ENCODE measurements at places on chromosomes 16 and 17.

DNA sequence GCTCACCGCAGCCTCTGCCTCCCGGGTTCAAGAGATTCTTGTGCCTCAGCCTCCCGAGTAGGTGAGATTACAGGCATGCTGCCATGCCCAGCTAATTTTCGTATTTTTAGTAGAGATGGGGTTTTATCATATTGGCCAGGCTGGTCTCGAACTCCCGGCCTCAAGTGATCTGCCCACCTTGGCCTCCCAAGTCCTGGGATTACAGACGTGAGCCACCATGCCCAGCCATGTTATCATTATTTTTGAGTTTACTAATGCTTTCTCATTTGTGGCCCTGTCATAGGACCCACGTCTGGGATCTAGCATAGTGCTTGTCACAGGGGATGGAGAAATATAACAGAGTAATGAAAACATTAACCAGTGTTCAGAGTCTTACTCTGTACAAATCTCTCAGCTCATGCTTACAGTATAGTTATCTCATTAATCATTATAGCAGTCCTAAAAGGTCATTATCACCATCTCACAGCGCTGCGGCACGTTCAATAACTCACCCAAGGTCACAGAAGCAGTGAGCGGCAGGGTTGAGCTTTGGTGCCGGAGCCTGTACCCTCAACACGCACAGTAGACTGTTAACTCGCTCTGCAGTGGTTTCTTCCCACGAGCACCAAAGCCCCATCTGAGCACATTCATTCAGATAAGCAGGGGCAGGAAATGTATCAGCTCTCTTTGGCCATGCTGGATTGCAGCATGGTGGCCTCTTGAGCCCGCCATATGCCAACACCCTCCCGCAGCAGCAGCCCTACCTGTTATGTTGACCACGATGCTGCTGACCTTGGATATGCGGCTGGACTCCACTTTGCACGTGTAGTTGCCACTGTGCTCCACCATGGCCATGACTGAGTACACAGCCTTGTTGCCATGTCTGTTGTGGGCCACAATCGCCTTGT is 21.4 kb downstream of the PECAM1 start:
- DNase-seq, result no peak

- DNase-seq, result no peak
These were observed 15.2 kb downstream of the SOCS3 start for GRCh38 chr17:78344666-78345065.

DNA sequence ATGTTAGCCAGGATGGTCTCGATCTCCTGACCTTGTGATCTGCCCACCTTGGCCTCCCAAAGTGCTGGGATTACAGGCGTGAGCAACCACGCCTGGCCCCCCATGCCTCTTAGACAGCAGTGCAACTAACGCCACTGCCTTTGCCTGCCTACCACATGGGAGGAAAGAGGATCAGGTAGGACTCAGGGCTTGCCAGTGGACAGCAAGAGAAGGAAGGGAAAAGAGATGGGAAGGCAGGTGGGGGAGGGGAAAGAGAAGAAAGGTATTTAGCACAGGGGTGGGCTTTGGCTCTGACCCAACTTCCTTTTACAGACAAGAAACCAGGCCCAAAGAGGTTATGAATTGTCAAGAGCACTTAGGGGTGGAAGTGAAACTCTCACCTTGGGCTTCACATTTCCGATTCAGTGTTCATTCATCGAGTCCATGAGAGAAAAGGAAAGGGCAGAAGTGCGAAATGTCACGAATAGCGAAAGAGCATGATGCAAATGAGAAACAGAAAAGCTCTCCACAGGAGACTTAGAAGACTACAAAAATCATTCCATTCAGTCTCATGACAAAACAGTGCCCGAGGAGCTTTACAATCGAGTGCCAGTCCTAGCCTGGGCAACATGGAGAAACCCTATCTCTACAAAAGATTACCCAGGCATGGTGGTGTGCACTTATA is 36.4 kb downstream of the CDK5R1 start:
- peak; percentile 31 for DNase-seq

DNA sequence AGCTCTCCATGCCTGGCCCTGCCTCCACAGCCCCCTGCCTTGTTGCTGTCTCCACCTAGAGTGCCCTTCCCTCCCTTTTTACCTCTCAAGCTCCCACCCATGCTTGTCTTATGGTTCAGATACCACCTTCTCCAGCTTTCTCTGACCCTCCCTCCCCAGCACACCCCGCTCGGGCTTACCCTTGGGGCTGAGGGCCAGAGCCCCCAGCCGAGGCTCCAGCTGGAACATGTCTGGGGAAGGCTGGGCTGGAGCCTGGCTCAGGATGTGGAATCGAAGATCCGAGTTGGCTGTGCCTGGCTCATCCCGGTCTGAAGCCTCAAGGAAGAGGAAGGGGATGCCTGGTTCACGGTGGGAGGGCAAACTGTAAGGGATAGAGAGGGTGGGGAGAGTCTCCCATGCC is 3.6 kb downstream of the CDH16 start:
- DNase-seq, result no peak

DNA sequence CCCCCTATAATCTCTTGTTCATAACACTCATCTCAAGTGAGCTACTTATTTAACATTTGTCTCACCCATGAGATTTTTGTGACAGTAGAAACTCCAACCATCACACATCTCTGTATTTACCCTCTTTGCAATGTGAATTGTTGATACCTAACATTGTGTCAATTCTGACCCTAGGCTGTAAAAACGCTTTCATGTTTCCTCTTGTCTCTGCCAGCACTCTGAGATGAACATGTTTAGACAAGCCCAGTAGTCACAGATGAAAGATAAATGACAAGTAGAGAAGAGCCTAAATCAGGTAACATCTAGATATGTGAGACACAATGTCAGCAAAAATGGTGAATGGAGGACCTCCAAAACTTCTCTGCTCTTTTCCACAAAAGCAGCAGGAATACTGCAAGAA is 1254.5 kb upstream of the GOT2 start:
- DNase-seq, result no peak

DNA sequence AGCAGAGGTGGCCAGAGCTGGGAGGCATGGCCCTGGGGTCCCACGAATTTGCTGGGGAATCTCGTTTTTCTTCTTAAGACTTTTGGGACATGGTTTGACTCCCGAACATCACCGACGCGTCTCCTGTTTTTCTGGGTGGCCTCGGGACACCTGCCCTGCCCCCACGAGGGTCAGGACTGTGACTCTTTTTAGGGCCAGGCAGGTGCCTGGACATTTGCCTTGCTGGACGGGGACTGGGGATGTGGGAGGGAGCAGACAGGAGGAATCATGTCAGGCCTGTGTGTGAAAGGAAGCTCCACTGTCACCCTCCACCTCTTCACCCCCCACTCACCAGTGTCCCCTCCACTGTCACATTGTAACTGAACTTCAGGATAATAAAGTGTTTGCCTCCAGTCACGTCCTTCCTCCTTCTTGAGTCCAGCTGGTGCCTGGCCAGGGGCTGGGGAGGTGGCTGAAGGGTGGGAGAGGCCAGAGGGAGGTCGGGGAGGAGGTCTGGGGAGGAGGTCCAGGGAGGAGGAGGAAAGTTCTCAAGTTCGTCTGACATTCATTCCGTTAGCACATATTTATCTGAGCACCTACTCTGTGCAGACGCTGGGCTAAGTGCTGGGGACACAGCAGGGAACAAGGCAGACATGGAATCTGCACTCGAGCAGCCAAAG is 2.3 kb downstream of the CSF3 start:
- no peak for DNase-seq

- no peak for DNase-seq
These were observed 6.8 kb downstream of the DNASE1L2 start for GRCh38 chr16:2243031-2243528.

GRCh38 chr16:12120217-12120981 is 143.9 kb downstream of the SNX29 start:
- DNase-seq, result no peak

DNA sequence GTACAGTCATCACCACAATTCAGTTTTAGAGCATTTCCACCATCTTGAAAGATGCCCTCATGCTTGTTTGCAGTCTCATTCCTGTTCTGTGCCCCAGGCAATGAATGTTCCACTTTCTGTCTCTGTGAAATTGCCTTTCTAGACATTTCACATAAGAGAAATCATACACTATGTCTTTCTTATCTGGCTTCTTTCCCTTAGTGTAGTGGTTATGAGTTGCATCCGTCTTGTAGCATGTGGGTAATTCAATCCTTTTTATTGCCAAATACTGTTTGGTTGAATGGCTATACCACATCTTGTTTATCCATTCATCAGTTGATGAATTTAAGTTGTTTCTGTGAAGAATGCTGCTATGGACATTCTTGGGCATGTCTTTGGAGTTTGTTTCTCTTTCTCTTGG is 132.5 kb upstream of the PLCG2 start:
- DNase-seq, result no peak

DNA sequence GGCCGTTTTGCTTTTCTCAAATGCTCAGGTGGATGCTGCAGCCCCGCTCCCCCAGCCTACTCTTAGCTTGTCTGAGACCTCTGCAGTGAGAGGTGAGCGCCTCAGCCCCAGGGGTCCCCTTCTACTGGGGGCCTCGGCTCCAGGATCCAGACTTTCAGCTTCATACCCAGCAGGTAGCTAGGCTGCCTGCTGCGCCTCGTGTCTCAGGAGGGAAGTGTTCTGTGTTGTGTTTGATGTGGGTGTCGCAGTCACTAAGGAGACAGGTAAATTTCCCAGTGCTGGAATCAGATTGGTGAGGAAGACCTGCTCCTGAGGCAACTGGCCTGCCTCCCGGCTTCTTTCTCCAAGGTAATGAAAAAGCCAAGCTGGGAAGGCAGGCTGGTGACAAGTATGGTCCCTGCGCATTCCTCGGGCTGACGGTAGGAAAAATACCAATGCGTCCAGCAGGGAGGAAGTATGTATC is 604.0 kb upstream of the SALL1 start:
- no peak for DNase-seq

GRCh38 chr16:87337262-87337771 is 20.1 kb upstream of the C16orf95 start:
- no peak for DNase-seq

DNA sequence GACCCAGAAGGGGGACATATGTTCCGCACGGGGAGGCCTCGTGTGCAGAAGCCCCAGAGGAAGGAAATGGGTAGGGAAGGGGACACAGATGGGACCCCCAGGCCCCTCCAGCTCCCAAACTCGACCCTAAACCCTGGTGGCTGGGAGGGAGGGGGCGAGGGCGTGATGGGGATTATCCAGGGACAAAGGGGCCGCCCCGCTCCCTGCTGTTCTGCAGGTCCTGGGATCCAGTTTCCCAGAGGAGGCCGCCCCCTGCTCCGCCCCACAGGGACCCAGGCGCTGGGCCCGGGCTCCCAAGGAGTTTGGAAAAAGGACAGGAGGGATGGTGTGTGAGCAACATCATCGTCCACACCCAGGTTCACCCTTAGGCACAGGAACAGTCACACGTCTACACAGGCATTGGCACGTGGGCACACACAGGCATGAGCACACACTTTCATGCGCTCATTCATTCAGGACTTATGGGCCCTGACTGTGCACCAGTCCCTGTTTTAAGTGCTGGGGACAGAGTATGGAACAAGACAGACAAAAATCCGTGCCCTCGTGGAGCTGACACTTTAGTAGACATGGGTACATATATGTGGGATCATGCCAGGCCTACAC is 12.8 kb upstream of the FBXL19 start:
- no peak for DNase-seq

GRCh38 chr17:62708587-62708986 is 81.1 kb downstream of the MRC2 start:
- no peak for DNase-seq

DNA sequence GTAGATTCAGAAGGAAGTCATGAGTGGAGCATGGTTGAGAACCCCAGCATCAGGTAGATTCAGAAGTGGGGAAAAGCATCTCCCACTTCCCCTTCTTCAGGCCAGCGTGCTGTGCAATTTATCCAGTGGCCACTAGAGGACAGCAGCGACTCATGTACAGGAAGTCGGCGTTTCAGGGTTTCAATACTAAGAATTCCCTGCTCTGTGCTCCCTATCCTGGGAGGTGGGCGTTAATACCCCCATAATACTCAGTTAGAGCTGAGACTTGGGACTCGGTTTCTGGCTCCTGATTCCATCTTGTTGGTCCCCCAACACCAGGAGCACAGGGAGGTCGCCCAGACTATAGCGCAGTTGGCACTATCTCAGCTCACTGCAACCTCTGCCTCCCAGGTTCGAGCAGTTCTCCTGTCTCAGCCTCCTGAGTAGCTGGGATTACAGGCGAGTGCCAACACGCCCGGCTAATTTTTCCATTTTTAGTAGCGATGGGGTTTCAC is 75.3 kb upstream of the AMZ2 start:
- peak; percentile 41 for DNase-seq

- no peak for DNase-seq
These were observed 115.8 kb downstream of the MSI2 start for GRCh38 chr17:57372156-57372555.

- no peak for DNase-seq
These were observed 399.2 kb downstream of the CNTNAP4 start for GRCh38 chr16:76676356-76676755.

DNA sequence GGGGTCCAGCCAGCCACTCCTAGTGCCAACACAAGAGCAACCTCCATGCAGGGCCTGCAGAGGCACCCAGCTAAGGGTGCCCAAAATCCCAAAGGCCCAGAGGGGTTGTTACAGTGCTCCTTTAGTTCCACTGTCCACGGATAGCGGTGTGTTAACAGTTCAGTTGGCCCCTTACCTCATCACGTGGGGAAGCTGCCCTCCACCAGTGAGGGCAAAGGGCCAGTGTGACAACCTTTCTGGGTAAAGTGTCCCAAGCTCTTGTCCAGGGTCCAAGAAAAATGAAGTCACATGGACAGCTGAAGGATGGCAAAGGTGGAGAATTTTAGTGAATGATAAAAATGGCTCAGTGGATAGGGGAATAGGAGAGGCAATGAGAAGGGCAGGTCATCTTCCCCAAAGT is 8.7 kb upstream of the MKS1 start:
- no peak for DNase-seq

DNA sequence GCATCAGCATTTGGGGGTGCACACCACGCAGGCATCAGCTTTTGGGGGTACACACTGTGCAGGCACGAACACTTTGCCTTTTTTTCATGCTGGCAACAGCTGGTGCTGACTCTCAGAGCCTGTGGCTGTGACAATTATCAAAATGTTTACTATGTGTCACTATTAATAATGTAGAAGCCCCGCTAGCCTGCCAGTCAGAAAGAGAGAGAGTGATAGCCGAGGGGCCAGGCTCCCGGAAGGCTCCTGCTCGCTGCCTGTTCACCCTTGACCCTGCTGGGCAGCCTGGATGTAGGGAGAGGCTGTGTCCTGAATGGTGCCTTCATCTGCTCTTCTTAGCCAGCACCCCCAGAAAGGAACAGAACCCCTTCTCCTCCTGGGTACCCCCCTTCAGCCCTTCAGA is 61.9 kb downstream of the SDK2 start:
- no peak for DNase-seq

GRCh38 chr17:66904760-66905624 is 59.5 kb upstream of the CACNG4 start:
- no peak for DNase-seq

GRCh38 chr17:77359236-77359635 is 218.5 kb downstream of the SEC14L1 start:
- DNase-seq, result no peak
